IPS-NIHi11 (cell line): ENCODE measurements at places on chromosomes 1 and 21.

- no peak for DNase-seq
These were observed 144.4 kb upstream of the HNRNPU start for GRCh38 chr1:245008761-245009160.

- no peak for DNase-seq
These were observed 171.1 kb downstream of the RHOU start for GRCh38 chr1:228906223-228906860.

DNA sequence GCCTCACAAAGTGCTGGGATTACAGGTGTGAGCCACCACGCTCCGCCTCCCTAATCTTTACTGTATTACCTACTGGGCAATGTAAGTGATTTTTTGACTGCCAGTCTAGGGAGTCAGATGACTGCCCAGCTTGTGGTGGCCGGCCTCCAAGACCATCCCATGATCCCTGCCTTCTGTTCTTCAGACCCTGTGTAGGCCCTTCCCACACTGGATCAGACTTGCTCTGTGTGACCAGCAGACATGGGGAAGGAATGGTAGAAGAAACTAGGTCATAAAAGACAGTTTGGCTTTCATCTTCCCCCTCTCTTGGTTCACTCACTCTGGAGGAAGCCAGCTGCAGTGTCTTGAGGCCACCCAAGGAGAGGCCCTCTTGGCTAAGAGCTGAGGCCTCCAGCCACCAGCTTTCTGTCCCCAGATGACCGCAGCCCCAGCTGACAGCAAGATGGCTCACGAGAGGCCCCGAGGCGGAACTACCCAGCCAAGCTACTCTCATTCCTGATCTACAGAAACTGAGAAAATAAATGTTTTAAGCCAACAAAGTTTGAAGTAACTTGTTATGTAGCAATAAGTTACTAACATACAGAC lies 14.5 kb upstream of the CBR3 start:
- no peak for DNase-seq

- DNase-seq, result no peak
These were observed 11.7 kb upstream of the FUCA1 start for GRCh38 chr1:23879809-23880208.

DNA sequence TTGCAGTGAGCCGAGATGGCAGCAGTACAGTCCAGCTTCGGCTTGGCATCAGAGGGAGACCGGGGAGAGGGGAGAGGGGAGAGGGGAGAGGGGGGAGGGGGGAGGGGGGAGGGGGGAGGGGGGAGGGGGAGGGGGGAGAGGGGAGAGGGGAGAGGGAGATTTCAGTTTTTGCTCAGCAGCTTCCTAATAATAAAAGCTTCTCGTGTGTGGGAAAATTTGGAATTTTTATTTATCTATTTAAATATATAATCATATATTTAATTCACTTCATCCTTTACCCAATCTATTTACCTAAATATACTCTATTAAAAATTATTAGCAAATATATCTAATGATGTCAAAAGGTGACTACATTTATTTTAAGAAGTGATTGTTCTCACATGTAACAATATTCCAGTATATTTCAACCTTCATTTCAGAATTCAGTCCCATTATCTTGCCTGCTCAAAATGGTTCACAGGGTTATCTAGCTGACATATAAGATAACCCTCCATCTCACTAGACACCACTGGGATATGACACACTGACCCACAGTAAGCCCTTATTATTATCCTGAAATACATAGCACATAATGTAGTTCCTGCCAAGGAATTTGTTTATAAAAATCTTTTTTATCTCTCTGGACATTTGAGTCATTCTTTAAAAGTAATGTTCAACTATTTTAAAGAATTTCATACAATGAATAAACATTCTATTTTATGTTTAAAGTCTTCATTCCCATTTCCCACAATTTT lies 105.9 kb downstream of the GPATCH2 start:
- no peak for DNase-seq

DNA sequence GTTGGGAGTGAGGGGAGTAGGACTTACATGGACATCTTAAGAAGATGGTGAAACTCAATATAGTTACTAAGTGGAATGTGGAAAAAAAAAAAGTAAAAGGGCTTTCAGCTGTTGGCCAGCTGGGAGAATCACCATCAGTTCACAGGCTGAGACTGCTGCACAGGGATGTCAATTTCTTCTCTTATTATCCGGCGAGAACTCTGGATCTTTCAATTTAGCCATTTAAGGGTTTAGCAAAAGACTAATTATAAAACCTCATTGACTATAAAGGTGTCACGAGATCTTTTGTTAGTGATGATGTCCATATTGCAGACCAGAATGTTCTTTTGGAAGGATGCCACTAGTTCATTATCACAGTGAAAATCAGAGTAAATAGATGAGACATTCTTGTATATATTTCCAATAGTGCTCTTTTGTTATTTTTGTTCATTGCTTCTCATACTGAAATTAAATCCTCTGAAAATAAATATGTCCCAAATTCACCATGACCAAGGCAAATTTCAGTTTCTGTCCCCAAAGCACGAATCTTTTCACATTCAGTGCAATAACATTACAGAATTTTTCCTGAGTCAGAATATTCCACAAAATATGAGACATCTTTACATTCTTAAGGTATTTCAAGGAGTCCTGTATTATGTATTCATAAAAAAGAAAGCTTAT lies 266.1 kb downstream of the DNM3 start:
- no peak for DNase-seq

- no peak for DNase-seq
These were observed 34.9 kb upstream of the F13B start for GRCh38 chr1:197101978-197102377.

- no peak for DNase-seq
These were observed 598 bp upstream of the ADIPOR1 start for GRCh38 chr1:202958544-202959275.

DNA sequence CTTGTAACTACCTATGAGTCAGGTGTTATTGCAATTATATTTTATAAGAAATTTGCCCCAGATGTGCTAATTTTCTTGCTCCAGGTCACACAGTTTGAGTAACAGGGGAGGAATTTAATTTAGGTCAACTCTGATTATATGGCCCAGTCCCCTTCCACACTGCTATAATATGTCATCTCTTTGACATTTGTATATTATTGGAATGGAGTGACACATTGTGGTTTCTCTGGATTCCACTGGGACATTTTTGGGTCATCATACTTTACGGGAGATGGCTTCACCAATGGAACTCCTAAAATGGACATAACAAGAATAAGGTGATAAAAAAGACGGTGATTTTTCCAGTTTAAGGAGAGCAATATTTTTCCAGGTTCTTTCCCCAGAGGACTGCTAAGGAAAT lies 191.2 kb downstream of the DISC1 start:
- no peak for DNase-seq

GRCh38 chr1:67642629-67643028 lies 42.4 kb upstream of the GADD45A start:
- no peak for DNase-seq

DNA sequence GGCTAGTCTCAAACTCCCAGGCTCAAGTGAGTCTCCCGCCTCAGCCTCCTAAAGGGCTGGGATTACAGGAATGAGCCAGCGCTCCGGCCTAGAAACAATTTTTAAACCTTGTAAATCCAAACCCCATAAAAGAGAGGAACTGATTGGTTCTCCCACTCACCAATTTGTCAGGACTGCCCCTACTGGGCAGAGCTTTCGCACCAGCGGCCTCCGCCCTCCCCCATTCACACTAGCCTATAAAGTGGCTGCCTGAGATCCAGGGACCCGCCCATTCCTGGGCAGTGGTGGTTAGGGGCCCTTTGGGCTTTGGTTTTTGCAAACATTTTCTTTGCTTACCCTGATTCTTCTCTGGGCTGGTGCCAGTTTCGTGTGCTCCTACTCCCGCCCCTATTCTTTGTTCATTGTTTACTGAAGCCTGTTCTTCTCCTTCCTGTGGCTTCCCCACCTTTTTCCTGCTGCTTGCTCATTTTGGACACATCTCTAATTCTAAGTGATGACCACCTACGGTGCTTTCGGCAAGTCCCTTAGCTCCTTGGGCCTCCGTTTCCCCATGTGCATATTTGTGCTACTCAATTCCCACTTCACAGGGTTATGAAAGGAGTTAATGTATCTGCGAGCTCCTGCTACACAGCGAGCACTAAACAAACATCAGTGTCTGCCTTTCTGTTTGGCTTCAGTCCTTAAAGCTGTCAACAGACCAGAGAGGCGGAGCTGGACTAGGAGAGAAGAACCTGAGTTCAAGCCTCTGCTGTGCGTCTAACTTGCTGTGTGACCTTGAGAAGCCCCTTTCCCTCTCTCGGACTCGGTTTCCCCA lies 39.8 kb upstream of the CLIC4 start:
- peak; percentile 96 for DNase-seq

DNA sequence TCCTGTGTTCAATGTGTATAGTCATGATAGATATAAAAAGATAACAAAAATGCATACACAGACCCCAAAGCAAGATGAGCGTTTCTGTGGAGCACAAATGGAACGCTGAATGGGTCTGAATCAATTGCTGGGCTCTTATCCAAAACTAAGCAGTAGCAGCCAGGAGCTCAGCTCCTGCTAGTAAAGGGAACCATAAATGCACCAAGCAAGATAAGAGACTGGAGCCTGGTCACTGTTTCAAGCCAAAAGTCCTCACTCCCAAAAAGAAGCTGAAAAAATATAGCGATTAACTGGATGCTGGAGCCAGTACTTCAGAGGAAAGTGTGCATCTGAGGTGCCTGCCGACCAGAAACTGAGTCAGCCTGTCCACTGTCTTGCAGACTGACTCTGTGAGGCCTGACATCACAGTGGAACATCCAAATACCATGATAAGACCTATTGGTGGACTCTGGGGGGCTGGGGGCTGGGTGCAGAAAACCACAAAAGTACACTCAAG lies 68.9 kb downstream of the LRRC8C start:
- no peak for DNase-seq

- no peak for DNase-seq
These were observed 6.5 kb downstream of the PYCR2 start for GRCh38 chr1:225917536-225917935.

- peak; percentile 32 for DNase-seq
These were observed 33.4 kb upstream of the USH2A start for GRCh38 chr1:216456682-216457081.

DNA sequence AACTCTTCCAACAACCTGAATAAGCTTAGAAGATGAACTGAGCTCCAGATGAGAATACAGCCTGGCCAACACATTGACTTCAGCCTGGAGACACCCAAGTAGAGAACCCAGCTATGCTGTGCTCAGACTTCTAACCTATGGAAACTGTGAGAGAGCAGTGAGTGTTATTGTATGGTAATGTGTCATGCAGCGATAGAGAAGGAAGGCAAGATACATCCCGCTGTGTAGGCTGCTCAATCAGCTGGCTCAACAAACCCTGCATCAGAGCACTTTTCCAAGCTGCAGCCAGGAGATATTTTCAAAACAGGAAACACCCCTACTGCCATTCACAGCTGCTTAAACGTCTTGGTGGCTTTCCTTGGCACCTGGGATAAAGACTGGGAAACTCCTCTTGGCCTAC lies 321.3 kb downstream of the SIPA1L2 start:
- no peak for DNase-seq

DNA sequence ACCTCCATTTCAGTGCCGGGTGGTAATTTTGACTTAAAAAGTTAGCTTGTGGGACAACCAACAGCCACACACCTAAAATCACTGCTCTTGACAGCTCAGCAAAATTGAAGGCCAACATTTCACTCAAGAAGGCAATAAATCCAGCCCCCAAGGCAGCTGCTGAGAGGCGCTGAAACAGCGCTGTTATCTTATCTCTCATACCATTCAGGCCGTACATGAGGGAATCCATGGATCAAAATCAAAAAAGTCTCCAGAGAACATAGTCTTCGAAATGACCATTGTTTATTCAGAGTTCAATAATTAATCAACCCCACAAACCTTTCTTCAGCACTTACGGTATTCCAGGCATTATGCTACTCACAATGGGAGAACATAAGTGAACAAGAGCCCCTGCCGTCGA lies 38.5 kb downstream of the ZBTB18 start:
- no peak for DNase-seq

DNA sequence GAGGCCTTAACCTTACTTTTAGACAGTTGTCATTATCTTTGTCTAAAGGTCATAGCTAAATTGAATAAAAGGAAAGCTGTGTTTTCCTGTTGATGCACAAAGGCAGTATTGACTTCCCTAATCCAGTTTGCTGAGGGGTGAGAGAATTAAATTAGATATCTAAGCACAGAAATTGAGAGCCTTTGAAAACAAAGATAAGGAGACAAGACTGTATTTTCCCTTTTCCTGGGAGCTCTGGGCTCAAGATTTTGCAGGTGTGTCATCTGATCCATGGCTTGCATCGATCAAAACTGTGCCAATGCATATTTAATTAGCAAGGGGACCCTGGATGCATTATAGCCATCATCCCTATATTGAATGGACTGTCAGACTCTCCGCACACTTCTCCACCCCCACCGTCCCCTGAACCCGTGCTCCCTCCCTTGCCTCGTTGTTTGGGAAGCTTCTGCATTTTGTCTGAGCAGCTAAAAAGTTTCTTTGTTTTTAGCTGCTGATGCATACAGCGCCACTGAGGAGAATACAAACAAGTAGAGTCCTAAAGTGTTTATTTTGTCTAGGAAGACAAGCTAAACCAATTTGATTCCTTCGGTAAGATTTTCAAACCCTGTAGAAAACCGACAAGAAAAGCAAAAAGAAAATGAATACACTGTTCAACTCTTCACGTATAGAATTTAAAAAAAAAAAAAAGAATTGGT lies 186.3 kb downstream of the NFIA start:
- DNase-seq, result no peak

DNA sequence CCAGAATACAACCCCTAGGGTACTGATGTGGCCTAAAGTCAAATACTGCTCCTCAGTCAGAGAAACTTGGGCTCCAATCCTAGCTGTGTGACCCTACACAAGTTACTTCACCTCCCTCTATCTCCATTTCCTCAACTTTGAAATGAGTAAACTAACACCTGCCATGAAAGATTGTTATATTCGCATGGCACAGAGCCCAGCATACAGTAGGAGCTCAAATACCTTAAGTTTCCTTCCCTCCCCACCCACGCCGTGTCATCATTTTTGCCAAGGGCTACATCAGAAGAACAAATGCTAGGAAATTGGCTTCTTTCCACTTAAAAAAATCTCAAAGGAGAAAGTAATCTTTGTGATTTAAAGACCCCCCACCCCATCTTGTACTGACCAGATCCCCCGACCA lies 22.2 kb upstream of the ZNF362 start:
- DNase-seq, result no peak

DNA sequence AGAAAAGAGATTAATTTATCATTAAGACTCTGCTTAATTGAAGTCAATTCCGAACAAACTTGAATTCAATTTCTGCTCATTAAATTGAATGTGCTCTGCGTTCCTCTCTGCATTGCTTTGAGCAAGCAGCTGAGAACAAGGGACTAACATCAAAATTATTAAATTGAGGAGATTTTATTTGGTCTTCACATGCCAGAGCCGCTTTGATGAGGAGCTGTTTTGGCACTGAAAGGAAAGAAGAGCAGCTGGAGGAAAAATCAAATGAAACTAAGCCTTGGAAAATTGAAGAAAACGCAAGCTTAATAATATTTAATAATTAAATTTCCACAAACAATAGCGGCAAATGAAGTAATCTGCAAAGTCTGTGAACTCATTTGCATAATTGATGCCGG lies 222.0 kb upstream of the PKN2 start:
- no peak for DNase-seq
